ENCODE measurements at places on chromosomes 1 and 21. TPM values are rescaled to one million over a fixed set of nuclear protein-coding genes. Genes with fewer than 3 reads are reported as not detected.
A peak's percentile ranks its signal among the peaks of the same experiment; 100 is the strongest.

GRCh38 chr1:236480758-236481436 lies 42.9 kb upstream of the LGALS8 start:
- H3K27ac ChIP-seq, result no peak overlapping the region
- peaks cover 11% of the 10 kb centered on the region for H3K27me3 ChIP-seq
- H3K36me3 ChIP-seq, result no peaks in the 10 kb centered on the region
- H3K4me3 ChIP-seq, result no peak overlapping the region
- no peak for DNase-seq
- no peaks in the 10 kb centered on the region for H3K4me1 ChIP-seq

- no peak for DNase-seq
- H3K36me3 ChIP-seq, result peaks cover 18% of the 10 kb centered on the region
- H3K4me3 ChIP-seq, result no peak overlapping the region
- H3K27me3 ChIP-seq, result no peaks in the 10 kb centered on the region
These were observed 40.4 kb downstream of the USP48 start for GRCh38 chr1:21742578-21742977.

Gene C1orf185
- not detected for total RNA-seq

DNA sequence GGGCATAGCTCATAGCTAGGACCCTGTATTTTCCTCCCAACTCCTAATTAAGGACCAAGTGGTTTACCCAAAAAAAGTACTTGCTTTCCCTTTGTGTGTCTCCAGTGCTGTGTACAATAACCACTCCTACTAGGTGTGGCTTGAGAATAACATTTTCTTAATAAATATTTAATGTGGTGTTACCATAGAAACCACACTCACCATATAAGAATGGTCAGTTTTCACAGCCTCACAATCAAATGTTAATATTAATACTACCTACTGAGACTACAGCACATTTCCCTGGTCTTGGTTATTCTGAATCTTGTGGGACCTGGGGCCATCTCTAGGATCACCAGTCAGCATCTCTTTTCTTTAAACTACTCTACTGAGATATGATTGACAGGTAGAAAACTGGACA lies 83.5 kb upstream of the BCAR3 start:
- H3K4me3 ChIP-seq, result no peak overlapping the region
- no peak for DNase-seq
- no peak overlapping the region for H3K27ac ChIP-seq
- H3K36me3 ChIP-seq, result no peaks in the 10 kb centered on the region
- H3K27me3 ChIP-seq, result no peaks in the 10 kb centered on the region

- H3K27me3 ChIP-seq, result peaks cover 49% of the 10 kb centered on the region
- H3K4me1 ChIP-seq, result peaks cover 5% of the 10 kb centered on the region
These were observed 17.1 kb upstream of the PROK1 start for GRCh38 chr1:110433803-110434202.

GRCh38 chr21:26405071-26405470 lies 168.0 kb downstream of the CYYR1 start:
- H3K36me3 ChIP-seq, result no peaks in the 10 kb centered on the region
- peaks cover 39% of the 10 kb centered on the region for H3K4me1 ChIP-seq
- DNase-seq, result no peak
- H3K27ac ChIP-seq, result peak overlapping the region; percentile 95
- no peak overlapping the region for H3K4me3 ChIP-seq
- no peaks in the 10 kb centered on the region for H3K27me3 ChIP-seq

Gene CD1E
- total RNA-seq, result not detected

- no peaks in the 10 kb centered on the region for H3K4me1 ChIP-seq
- H3K36me3 ChIP-seq, result no peaks in the 10 kb centered on the region
- DNase-seq, result no peak
- no peak overlapping the region for H3K27ac ChIP-seq
These were observed 6.9 kb upstream of the TRIM62 start for GRCh38 chr1:33188572-33189275.

DNA sequence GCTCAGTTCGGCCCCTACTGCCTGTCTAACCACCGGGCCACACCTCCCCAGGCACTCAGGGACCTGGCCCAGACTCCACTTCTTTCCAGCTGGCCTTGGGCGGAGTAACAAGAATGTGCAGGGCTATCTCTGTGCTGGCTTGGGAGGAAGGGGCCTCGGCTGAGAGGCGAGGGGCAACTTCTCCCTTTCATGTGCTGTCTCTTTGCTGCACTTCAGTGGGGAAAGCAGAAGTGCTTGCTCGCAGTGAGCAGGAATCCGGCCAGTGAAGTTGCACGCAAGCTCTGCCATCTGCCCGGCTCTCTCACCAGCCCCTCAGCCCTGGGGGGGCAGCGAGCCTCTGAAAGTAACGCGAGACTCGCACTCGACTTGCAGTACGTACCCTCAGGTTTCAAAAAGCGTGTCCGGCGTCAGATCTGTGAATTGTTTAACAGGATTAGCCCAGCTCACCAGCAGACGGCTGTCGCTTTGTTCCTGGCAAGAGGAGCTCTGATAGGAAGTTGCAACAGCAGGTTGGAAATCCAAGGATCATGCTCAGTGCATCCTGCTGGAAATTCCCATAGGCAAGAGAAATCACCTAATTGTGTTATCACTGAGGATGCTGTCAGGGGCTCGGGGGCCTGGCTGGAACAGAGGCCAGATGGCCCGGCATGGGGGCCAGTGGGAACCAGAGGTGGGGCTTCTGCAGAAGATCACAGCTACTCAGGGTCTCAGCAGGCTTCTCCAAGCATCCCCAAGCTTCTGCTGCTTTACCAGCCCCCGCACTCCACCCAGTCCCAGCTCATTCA lies 221.1 kb downstream of the NPHP4 start:
- no peaks in the 10 kb centered on the region for H3K4me1 ChIP-seq
- H3K4me3 ChIP-seq, result no peak overlapping the region
- H3K27me3 ChIP-seq, result no peaks in the 10 kb centered on the region
- H3K27ac ChIP-seq, result no peak overlapping the region
- DNase-seq, result no peak

DNA sequence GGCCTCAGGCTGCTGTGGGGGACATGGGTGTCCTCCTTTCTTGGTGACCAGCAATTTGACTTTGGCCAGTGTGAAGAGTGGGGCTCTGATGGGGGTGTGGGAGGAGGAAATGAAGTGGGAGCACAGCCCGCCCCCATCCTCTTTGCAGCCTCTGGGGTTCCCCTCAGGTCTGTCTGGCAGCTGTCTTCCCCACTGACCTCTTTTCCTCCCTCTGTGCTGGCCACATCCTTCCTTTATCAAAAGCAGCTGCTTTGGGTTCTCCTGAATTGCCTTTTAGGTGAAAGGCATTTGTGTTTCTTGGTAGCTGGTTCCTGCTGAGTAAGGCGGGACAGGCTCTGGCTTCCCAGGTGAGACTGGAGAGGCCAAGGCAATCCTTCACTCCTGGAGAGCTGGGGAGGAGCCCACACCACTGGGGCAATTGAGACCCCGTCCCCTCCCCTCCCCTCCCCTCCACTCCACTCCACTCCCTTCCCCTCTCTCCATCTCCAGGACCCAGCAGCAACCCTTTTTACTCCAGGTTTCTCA lies 24.9 kb downstream of the PCAT6 start:
- peaks cover 40% of the 10 kb centered on the region for H3K27me3 ChIP-seq
- H3K4me3 ChIP-seq, result no peak overlapping the region
- no peaks in the 10 kb centered on the region for H3K4me1 ChIP-seq
- H3K36me3 ChIP-seq, result no peaks in the 10 kb centered on the region
- no peak for DNase-seq

DNA sequence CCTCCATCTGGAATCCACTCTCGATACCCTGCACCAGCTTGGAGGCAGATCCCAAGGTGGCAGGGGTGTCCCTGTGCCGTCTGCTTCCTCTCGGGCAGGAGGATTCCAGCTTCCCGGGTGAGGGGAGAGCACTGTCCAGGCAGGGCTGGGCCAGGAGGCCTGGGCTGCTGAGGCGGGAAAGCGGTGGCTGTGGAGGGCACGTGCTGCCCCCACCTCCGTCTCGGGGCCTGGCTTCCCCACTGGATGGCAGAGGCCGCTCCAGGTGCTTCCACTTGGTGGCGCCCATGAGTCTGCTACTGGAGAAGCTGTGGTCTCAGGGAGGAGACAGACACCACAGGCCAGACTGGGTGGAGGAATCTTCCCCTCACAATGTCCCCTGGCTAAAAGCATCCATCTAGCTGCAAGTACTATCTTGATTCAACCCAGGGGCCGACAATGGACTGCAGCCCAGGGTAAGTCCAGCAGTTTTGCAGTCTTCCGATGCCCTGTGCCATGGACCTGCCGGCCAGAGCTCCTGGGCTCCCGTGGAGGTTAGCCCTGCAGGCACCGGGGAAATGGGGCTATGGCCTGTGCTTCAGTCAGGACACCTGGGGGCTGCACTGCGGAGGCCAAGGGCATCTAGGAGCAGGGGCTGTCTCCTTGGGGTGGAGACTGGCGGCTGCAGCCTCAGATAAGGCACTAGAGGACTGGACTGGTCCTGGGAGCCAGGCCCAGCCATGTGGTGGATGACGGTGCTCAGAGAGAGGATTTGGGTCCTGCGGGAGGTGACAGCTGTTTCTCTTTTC lies 41.3 kb upstream of the EIF4G3 start:
- H3K36me3 ChIP-seq, result peaks cover 15% of the 10 kb centered on the region
- no peak for DNase-seq
- H3K4me1 ChIP-seq, result no peaks in the 10 kb centered on the region
- H3K27ac ChIP-seq, result no peak overlapping the region
- H3K4me3 ChIP-seq, result no peak overlapping the region

Gene ARHGEF10L
- 26.0 TPM for total RNA-seq

- H3K27me3 ChIP-seq, result no peaks in the 10 kb centered on the region
- H3K27ac ChIP-seq, result no peak overlapping the region
- DNase-seq, result no peak
- H3K4me1 ChIP-seq, result peaks cover 27% of the 10 kb centered on the region
- H3K36me3 ChIP-seq, result no peaks in the 10 kb centered on the region
These were observed 36.6 kb upstream of the PTPRC start for GRCh38 chr1:198601936-198602889.

GRCh38 chr1:230022666-230023380 lies 44.2 kb upstream of the GALNT2 start:
- H3K4me3 ChIP-seq, result no peak overlapping the region
- no peaks in the 10 kb centered on the region for H3K4me1 ChIP-seq
- H3K36me3 ChIP-seq, result no peaks in the 10 kb centered on the region
- H3K27ac ChIP-seq, result no peak overlapping the region
- peaks cover 36% of the 10 kb centered on the region for H3K27me3 ChIP-seq

DNA sequence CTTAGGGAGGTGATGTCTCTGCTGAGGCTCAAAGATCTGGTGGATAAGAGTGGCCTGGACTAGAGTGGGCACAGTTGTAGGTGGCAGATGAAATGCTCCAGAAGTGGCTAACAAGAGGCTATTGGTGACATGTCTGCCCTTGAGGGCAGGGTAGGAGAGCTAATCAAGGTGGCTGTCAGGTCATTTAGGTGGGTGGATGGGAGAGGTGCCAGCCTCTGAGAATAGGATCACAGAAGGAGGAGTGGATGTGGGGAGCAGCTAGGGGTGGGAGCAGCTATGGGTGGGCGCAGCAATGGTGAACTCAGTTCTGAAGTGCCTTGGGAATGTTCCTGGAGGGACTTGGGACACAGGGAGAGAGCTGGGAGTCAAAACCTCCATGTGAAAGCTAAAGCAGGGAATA lies 142.0 kb upstream of the GRIK3 start:
- H3K27me3 ChIP-seq, result no peaks in the 10 kb centered on the region
- no peaks in the 10 kb centered on the region for H3K4me1 ChIP-seq
- no peak overlapping the region for H3K27ac ChIP-seq
- DNase-seq, result peak; percentile 70
- no peaks in the 10 kb centered on the region for H3K36me3 ChIP-seq

- DNase-seq, result no peak
- H3K27ac ChIP-seq, result no peak overlapping the region
- H3K4me3 ChIP-seq, result no peak overlapping the region
- peaks cover 27% of the 10 kb centered on the region for H3K4me1 ChIP-seq
These were observed 16.8 kb upstream of the ETV3 start for GRCh38 chr1:157154940-157155514.

Gene FCRL6
- total RNA-seq, result not detected

DNA sequence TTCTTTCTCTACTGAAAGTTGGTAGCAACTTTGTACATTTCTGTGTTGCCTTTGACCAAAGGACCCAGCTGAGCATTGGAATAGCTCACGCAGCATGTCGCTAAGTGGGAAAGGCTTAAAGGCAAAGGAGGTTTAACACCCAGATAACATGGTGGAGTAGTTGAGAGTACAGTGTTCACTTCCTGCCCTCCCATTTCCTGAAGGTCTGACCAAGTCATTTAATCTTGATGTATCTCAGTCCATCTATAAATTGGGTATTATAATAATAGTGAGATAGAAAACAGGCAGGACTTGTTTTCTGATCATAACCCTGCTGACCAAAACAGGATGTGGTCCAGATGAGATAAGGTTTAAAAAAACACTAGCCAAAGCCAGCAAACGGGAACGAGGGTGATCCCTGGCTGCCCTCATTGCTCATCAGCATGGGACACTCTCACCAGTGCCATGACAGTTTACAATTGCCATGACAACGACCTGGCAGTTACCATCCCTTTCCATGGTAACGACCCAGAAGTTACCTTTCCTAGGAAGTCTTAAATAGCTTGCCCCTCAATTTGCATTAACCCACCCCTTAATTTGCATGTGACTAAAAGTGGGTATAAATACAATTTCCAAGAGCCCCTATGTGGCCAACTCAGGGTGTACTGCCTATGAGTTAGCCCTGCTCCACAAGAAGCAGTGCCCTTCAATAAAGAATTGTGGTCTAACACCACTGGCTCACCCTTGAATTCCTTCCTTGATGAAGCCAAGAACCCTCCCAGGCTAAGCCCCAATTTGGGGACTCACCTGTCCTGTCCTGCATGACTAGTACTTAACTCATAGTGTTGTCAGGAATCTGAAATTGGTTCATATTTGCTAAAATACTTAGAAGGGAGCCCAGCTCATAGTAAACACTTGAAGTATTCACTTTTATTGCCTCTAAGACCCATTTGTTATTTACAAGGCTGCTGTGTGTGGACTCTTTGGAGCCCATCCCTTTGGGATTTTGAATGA lies 28.4 kb upstream of the FHAD1 start:
- H3K27me3 ChIP-seq, result no peaks in the 10 kb centered on the region
- no peaks in the 10 kb centered on the region for H3K36me3 ChIP-seq
- no peak for DNase-seq

Gene TMEM201
- 17.9 TPM for total RNA-seq

Gene C1orf226
- total RNA-seq, result 2.7 TPM

Gene F13B
- total RNA-seq, result not detected

DNA sequence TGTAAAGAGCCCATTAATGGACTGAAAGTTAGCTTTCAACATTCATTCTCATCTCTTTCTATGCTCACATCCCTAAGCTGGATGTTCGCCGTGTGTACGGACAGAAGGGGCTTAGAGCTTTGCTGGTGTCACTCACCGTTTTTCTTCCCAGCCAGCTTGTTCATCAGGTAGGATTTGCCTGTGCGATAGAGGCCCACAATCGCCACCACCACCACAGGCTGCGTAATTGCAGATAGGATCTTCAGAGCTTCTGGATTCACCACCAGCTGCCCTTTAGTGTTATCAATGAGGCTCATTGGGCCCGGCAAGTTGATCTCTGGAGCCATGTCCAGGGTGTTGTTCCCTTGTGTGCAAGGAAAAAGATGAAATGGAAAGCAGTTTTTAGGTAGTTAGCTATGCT lies 4.3 kb downstream of the GBP2 start:
- peaks cover 9% of the 10 kb centered on the region for H3K4me1 ChIP-seq
- no peak overlapping the region for H3K4me3 ChIP-seq
- H3K27ac ChIP-seq, result no peak overlapping the region
- H3K36me3 ChIP-seq, result no peaks in the 10 kb centered on the region
